RCC 7860 (cell line): ENCODE measurements at places on chromosomes 7 and 10.

GRCh38 chr10:117360016-117360415 lies 15.2 kb downstream of the PDZD8 start:
- peak; percentile 75 for DNase-seq

- peak; percentile 46 for DNase-seq
Measured at GRCh38 chr7:99000904-99001465, 122.7 kb downstream of the TRRAP start.

DNA sequence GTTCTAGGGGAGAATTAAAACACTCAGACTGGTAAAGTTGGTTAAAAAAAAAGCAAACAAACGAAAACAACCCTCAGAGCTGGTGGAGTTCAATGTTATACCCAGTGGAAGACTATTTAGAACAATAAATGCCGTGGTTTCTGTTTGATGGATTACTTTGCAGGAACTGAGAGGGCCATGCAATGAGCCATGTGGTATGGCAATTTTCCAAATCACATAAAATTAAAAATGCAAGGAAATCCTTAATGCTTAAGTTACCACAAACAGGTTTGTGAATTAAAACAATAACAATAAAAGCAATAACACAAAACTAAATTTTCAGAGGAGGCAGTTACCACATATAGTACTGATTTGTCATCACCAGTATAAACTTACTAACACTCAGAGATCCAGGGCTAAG lies 96.9 kb downstream of the RTKN2 start:
- no peak for DNase-seq

DNA sequence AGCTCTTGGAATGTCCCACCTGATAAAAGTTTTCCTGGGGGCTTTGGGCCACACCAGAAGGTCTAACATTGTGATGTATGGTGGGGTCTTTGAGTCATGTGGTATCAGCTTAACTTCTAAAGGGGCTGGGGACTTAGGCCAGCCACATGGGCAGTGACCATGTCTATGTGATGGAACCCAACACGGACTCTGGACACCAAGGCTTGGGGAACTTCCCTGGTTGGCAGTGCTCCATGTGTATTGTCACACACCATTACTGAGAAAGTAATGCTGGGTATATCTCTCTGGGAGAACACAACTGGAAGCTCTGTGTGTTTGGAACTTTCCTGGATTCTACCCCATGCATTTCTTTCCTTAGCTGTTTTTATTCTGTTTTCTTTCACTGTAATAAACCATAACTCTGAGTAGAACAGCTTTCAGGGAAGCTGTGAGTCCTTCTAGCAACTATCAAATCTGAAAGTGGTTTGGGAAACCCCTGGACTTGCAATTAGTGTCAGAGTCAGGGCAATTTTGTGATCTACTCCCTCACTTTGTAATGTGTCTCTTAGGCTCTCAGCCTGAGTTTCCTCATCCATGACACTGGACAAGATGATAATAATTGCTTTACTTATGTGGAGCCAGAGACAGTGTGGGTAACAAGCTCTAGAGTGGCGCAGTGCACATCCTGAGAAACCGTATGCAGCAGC lies 28.4 kb upstream of the AGK start:
- DNase-seq = no peak

DNA sequence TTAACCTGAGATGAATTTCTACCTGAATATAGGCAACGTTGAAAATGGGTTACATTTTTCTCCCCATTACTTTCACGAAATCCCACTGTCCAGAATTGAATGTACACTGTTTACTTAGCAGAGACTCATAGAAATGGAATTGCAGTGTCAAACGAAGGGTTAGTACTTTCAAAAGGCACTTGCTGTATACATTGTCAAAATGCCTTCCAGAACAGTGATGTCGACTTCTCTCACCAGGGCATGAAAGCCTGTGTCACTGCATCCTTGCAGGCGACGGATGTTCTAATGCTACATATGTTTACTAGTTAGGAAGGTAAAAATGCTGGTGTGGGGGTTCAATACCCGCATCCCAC lies 41.2 kb downstream of the TACC2 start:
- DNase-seq = no peak

- no peak for DNase-seq
Measured at GRCh38 chr7:49151146-49151545, 226.8 kb downstream of the CDC14C start.

DNA sequence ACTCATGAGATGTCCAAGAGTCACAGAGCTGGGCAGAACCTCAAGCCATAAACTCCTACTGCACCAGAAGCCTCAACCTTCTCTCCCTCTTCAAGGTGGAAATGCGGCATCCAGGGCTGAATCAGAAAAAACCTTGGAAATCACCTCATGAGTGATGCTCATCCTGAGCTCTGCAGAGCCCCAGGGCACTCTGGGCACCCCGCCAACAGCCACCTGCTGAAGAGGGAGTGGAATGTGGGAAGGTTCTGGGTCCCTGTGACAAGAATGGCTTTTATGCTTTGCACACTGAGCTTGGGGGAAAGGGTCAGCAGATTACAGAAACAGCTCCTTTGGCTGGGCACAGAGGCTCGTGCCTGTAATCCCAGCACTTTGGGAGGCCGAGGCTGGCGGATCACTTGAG lies 18.8 kb downstream of the NUDT1 start:
- DNase-seq = peak; percentile 18

- DNase-seq = no peak
Measured at GRCh38 chr7:146126767-146127509, 10.3 kb downstream of the CNTNAP2 start.

DNA sequence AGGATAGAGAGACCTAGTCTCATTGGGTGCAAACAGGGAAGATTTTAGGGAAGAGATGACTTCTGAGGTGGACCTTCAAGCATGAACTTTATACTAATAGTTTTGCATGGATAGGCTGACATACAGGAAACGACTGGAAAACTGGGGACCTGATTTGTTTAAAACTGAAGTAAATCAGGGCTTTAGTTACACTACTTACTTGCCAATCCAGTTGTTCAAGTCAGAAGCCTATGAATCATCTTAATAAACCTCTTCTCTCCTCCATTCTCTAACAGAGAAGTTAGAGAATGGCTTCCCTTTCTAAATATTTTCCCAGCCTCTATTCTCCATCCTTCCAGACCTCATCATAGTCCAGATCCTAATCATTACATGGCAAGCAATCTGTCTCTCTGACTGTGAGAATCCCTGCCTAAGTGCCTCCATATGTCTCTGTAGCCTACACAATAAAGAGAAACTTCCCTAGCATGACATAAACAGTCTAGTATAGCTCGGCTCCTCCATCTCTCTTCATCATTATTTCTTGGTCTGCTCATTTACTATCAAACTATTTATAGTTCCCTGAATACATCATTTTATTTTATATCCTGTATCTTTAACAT lies 55.8 kb downstream of the PRKG1 start:
- no peak for DNase-seq

DNA sequence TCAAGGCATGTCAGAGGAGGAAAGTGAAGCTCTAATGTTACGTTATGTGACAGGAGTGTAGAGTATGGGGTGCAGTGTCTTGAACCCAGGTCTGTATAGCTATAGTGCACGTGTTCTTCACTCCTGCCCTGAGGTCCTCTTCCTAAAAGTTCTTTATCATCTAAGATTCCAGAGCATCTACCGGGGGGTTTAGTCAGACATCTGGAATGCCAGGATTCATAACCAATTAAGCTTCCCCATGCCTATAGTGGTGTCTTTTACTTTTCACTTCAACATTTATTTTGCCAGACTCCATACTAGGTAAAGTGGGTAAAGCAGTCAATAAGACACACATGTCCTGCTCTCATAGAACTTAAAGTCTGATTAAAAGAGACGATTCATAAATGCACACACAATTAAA lies 22.4 kb downstream of the PPP1R3C start:
- peak; percentile 26 for DNase-seq

GRCh38 chr7:118754608-118755007 lies 530.1 kb downstream of the ANKRD7 start:
- DNase-seq = no peak

- peak; percentile 51 for DNase-seq
Measured at GRCh38 chr10:101840741-101841453, 2.7 kb downstream of the KCNIP2 start.

DNA sequence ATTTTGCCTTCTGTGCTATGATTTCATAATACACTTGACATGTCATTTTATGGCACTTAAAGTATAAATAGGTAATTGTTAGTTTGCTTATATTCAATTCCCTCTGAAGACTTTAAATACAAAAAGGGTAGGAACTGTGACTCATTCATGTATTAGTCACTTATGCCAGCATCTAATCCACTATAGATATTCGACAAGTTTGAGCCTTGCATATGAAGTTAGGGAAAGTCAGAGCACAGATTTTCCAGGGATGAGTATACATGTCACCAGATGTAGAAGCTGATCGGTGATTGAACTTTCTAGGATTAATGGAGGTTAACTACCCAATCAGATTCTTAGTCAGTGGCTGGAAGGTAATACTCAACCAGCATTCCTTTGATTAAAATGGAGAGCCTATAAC lies 1321.5 kb downstream of the XPNPEP1 start:
- no peak for DNase-seq

GRCh38 chr10:5184987-5185775 lies at the start of gene AKR1C8:
TSS of gene AKR1C8 (minus strand) at chr10:5185150. CDS start at chr10:5185104, 46 bp downstream.
- no peak for DNase-seq

DNA sequence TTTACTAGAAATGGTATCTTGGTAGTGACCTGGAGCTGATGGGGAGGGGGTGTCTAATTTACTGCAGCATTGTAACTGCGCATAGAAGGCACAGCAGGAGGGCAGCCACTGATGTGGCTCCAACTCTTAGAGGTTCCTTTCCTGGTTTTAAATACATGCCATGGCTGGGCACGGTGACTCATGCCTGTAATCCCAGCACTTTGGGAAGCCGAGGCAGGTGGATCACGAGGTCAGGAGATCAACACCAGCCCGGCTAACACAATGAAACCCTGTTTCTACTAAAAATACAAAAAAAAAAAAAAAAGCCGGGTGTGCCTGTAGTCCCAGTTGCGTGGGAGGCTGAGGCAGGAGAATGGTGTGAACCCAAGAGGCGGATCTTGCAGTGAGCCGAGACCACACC lies 19.2 kb upstream of the SEC61G start:
- peak; percentile 16 for DNase-seq

DNA sequence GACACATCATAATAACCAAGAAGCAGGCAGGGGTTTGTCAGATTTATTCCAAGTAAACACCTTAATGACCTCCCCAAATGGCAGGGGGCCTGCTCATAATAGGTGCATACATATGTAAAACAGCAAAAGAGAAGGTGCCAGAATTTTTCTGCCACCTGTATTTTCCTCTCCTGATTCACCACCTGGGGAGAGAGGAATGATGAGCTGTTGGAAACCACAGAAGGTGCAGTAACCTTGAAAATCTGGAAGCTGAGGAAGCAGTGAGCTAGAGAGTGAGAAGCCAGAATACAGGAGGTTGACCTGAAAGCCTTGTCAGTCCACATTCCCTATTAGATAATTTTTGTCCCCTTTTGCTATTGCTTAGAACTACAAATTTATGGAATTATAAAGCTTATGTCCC lies 46.2 kb upstream of the PDE1C start:
- no peak for DNase-seq

- DNase-seq = peak; percentile 65
Measured at GRCh38 chr7:56062382-56062781, 1.7 kb upstream of the SUMF2 start.

DNA sequence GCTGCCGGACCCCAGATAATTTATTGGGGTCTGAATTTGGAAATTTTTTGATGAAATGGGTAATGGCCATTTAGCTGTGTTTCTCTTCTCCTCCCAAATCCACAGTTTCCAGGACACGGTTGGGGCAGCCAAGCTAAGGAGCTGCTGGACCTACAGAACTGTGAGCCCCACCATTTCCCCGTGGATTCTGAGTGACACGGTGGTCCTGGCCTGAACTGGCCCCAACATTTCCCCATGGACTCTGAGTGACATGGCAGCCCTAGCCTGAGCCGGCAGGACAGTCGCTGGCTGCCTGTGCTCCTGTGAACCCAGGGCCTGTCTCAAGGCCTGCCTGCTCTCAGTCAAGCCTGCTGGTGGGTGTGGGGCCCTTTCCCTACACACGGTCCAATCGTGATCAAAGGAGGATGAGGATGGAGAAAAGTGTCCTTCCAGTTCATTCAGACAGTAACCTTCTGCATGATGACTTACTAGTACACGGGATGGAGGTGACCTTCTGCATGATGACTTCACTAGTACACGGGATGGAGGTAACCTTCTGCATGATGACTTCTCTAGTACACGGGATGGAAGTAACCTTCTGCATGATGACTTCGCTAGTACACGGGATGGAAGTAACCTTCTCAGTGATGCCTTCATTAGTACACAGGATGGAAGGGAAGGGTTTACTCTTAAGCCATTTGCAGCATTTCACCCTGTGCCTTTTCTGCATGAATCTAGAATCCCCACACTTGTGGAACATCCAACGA lies 359.9 kb downstream of the GLRX3 start:
- DNase-seq = no peak

- DNase-seq = no peak
Measured at GRCh38 chr7:155283565-155284194, 14.0 kb upstream of the INSIG1 start.

DNA sequence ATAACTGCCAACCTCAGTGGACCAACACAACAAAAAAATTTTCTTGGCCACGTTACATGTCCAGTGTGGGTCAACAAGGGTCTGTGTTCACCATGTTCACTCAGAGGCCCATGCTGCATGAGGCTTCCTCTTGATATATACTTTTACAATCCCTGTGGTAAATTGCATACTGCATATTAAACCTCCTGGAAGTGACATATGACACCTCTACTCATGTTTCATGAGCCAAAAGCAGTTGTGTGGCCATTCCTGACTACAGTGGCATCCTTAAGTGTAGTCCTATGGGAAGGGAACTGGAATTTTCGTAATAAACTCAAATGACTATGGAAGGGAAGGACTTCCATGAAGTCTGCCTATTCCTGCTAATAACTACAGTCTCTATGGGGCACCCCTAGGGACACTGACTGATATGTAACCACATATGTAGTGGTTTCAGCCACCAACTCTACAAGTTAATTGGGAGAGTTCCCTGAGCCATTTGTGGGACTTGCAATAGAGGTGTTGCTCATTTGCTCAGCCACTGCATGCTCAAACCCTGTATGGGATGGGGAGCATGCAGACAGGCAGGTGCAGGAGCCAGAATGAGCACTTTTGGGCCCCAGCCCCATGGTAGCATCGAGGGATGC lies 9.7 kb downstream of the DYNC1I1 start:
- no peak for DNase-seq

GRCh38 chr7:110964775-110965174 lies 126.2 kb upstream of the LRRN3 start:
- no peak for DNase-seq

DNA sequence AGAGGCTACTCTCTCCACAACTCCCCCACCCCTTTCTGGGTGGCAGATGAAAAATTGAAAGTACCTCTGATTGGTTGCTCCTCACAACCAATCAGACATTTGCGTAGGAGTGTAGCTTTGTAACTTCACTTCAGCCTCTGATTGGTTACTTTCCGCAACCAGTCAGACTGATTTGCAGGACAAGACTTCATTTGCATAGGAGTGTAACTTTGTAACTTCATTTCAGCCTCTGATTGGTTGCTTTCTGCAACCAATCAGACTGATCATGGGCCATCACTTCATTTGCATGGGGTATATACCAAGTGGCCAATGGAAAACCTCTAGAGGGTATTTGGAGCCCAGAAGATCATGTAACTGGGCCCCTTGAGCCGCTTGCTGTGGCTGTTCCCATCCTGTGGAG lies 25.6 kb downstream of the CDNF start:
- DNase-seq = no peak
